ENCODE measurements at places on chromosomes 4 and X.

GRCh38 chrX:139126493-139126892 lies 404.0 kb upstream of the F9 start:
- DNase-seq, result no peak

DNA sequence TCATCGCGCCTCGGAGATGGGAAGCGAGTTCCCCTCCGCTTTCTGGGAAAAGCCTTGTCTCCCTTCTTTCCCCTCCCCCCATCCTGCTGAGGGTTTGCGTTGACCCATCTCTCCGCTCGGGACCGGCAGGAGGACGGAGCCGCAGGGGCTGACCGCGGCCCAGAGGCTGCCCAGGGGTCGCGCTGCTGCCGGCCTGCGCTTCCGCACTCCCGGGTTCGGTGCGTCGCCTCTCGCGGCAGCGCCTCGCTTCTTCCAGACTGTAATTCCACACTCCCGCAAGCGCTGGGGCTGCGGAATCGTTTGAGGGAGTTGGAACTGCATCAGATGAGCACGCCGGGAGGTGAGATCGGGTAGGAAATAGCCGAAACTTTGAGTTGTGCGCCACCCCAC lies 88.3 kb downstream of the BCOR start:
- no peak for DNase-seq

- no peak for DNase-seq
Observed at GRCh38 chr4:85744950-85745349, 270.0 kb downstream of the ARHGAP24 start.

- DNase-seq, result no peak
Observed at GRCh38 chr4:173181848-173182247, 13.2 kb downstream of the GALNT7 start.

GRCh38 chr4:123356921-123357320 lies 39.7 kb upstream of the SPRY1 start:
- DNase-seq, result no peak

- no peak for DNase-seq
Observed at GRCh38 chr4:48321312-48321711, 20.0 kb upstream of the SLAIN2 start.

DNA sequence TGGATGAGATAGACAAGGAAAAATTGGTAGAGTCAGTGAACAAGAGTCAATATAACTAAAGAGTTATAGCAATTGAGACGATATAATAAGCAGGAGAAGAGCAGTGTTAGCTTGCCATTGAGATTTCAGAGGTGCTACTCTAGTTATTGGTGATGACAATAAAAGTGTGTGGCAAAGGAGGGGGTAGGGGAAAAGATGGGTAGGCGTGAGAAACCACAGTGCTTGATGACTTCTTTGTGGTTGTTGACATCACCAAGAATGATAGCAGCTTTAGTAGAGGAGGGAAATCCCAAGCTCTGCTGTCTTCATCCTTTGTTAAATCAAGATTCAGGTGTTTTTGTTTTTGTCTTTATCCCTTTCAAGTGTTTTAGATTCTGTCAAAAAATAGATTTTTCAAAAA lies 179.9 kb upstream of the PPP3CA start:
- DNase-seq, result no peak

GRCh38 chr4:120452001-120452400 lies 385.4 kb upstream of the MAD2L1 start:
- no peak for DNase-seq

All from occipital lobe (tissue), 3 donors.